ENCODE measurements at places on chromosomes 7 and 10. TPM values are rescaled to one million over a fixed set of nuclear protein-coding genes. Genes with fewer than 3 reads are reported as not detected.

TYW1B gene
- 1.4 TPM for total RNA-seq

THNSL1 gene
- 1.1 TPM for total RNA-seq

VWDE gene
- total RNA-seq: 0.13 TPM

CDNF gene
- total RNA-seq: 3.8 TPM

ZNF117 gene
- 3.4 TPM for total RNA-seq

GPR15LG gene
- not detected for total RNA-seq

ELMO1 gene
- 2.3 TPM for total RNA-seq

SLC26A5 gene
- not detected for total RNA-seq

INA gene
- total RNA-seq: 1.1 TPM

SPDYE5 gene
- not detected for total RNA-seq

OR2A1 gene
- total RNA-seq: 0.24 TPM

AGFG2 gene
- total RNA-seq: 16.9 TPM

MUC12 gene
- not detected for total RNA-seq

NRG3 gene
- not detected for total RNA-seq

XRCC2 gene
- total RNA-seq: 2.1 TPM

CNNM1 gene
- 0.13 TPM for total RNA-seq

LIPM gene
- total RNA-seq: not detected

CPA4 gene
- 3.1 TPM for total RNA-seq

PRXL2A gene
- total RNA-seq: 36.1 TPM

MSMB gene
- not detected for total RNA-seq

AKR1C4 gene
- total RNA-seq: not detected

ST8SIA6 gene
- total RNA-seq: 0.88 TPM

CNPY1 gene
- total RNA-seq: not detected

OTUD1 gene
- 4.0 TPM for total RNA-seq

GGCT gene
- total RNA-seq: 45.1 TPM

All from epithelial cell of alveolus of lung (primary cell).